Hematopoietic multipotent progenitor cell (in vitro differentiated cells): ENCODE measurements at places on chromosomes 6 and 20.

- DNase-seq, result no peak
Measured at GRCh38 chr6:150925590-150925928, 60.1 kb downstream of the MTHFD1L start.

GRCh38 chr6:43247114-43247999 is 4.1 kb downstream of the TTBK1 start:
- peak; percentile 57 for DNase-seq

- no peak for DNase-seq
Measured at GRCh38 chr20:60066438-60066823, 108.2 kb downstream of the CDH26 start.

DNA sequence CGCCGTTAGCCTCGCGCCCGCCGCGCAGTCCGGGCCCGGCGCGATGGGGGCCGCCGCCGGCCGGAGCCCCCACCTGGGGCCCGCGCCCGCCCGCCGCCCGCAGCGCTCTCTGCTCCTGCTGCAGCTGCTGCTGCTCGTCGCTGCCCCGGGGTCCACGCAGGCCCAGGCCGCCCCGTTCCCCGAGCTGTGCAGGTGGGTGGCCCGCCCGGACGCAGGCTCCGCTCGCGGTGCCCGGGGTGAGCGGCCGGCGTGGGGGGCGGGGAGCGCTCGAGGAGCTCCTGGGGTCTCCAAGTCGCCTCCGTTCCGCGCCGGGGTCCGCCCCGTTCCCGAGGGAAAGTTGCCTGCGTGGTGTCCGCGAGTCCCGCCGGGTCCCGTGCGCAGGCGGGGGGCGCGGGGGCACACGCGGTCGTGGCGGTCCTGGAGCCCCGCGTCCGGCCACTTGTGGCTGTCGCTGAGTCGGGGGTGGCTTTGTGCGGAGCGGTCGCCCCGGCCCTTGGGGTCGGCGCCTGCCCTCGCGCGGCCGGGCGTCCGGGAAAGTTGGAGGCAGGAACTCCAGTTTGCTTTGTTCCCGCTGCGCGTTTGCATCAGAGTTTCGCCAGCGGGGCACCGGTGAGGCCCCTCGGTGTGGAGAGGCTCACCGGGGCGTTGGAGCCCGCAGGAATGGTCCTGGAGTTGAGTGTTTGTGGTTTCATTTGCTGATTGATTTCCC is 476 bp downstream of the IGF2R start:
- DNase-seq, result no peak

DNA sequence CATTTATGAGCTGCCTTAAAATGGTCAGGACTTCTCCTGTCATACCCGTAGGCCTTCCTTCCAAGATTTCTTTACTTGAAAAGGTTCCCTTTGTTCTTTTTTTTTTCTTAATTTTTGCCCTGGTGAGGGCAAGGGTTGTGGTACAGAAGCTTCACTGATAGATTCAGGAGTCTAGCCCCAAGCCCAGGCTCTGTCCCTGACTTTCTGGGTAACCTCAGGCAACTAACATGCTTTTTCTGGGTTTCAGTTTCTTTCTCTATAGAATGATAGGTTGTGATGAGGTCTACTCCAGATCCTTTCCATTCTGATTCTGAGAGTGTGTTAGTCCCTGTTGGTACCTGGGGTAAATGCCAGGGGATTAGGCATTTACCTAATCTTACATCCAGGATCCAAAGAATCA is 21.2 kb downstream of the SNPH start:
- DNase-seq, result no peak

- no peak for DNase-seq
Measured at GRCh38 chr6:51429017-51429712, 610.5 kb downstream of the TFAP2B start.

DNA sequence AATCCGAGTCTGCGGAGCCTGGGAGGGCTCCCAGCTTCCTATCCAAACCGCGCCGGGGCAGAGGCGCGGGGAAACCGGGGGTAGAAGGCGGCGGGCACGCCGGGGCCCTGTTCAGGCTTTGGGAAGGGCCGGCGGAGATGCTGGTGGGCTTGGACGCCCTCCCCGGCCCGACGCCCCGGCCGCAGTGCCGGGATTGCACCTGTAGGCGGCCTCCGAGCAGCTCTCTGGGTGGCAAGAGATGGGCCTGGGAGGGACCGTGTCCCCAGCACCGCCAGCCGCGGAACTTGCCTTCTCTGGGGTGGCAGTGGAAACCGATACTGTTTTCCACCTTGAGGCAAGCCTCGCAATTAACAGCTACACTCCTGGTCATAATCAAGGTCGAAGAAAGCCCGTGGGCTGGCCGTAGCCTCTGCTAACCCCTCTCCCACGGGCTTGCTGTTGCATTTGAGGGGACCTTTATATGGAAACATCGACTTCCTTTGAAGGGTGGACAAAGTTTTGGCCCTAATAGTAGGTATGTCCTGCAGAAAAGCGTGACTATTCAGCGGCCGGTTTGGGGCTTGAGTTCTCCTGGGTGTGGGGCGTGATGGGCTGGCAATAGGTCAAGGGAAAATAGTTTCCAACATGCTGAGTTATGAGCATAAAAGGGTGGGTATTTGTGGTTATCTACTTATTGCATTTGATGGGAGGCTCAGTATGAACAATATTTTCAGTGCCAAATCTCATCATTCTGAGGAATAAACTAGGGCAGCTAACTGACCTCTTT is 1.1 kb upstream of the JAG1 start:
- DNase-seq, result no peak
